ENCODE measurements at places on chromosomes 6 and 20.

DNA sequence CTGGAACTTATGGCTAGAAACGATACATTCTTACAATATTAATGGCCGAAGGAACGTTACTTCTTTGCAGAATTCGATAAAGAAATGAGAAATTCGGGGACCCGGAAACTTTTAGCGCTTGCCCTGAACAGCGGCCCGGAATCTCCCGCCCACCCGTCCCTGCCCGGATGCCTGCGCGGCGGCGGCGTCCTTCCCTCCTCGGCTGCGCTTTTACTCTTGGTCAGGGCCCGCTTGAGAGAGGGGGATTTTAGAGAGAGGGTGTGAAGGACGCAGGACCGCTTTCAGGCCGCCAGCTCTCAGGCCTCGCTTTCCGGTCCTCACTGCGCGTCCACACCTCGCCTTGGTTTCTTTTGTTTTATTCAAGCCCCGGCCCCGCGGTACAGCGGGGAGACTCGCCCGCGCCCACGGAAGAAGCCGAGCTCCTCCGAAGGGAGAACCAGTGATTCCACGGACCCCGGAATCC is 243.7 kb downstream of the ARID1B start:
- peak; percentile 51 for DNase-seq

DNA sequence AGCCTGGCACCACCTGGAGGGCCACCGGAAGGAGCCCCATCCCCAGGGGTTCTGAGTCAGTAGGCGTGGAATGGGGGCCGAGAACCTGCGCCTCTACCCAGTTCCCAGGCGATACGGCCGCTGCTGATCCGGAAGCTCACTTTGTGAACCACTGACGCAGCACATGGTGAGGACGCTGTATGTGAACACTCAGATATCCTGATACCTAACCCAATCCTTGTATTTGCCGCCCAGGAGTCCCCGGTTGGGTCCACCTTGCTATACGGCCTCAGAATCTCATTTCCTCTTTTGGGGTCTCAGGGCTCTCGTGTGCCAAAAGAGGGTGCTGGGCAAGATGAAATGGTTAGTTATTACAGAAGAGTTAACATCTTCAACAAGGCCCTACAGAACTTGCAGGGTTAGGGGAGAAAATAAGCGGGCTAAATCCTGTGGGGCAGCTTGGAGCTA is 604 bp upstream of the RAB5IF start:
- DNase-seq: peak; percentile 39

- no peak for DNase-seq
These were observed 188.2 kb downstream of the ERMARD start for GRCh38 chr6:169939554-169940164.

- no peak for DNase-seq
These were observed 8.5 kb downstream of the ZBP1 start for GRCh38 chr20:57611586-57612311.

DNA sequence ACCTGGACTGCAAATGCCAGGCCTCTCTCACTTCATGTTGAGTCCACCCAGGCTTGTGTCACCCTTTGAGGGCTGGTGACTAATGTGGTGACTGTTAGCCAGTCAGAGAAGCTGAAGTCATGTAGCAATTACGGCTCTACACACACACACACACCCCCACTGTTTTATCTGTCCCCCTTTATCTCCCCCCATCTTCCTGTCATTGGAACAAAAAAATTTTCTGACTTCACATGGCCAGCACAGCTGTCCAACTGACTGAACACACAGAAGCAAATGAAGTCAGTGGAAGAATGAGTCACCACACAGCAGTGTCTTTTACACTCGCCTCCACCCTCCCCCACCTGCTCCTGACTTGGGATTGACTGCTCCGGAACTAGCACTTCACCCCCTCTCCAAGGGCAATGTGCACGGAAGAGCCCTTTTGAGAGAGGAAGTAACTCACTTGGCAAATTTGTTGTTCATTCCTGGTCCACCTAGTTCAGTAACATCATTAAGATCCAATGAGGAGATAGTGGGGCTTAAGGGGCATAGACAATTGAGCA is 198.0 kb downstream of the RNF144B start:
- DNase-seq: no peak

DNA sequence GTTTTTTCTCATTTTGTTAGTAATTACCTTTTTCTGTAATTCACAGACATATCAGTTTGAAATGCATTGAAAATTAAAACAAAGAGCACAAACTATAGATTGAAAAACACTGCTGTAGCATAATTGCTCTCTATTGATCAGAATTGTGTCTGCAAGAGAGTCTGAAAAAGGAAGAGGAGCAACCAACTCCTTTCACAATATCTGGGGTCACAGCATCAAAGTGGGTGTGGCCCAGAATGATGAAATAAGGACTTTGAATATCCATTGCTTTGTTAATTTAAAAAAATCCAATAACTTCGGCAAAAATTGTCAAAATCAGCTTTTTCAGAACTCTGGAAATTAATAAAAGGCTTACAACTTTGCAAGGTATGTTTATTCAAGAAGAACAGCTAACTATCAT is 99.2 kb downstream of the MYLK4 start:
- DNase-seq: no peak

GRCh38 chr20:45629496-45630100 is at the start of gene WFDC10A:
Gene WFDC10A, plus strand, starts transcription at chr20:45629739. Its CDS starts 75 bp downstream, at chr20:45629814.
- DNase-seq: no peak

- no peak for DNase-seq
These were observed 61.2 kb upstream of the TRAF3IP2 start for GRCh38 chr6:111666847-111667246.

DNA sequence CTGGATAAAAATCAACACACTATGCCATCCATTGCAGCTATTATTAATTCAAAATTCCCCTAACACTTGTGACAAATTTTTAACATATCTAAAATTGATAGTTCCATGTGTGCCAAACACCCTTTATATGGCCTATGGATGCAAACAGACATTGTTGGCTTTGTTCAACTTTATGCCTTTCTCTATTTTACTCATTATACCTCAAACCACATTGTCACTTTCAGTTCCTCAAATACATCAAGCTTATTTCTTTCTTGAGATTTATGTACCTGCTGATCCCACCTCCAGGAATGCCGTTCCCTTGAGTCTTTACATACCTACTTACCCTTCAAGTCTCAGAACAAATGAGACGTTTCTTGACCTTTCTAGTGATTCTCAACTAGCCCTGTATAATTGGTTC is 193.5 kb upstream of the PLN start:
- DNase-seq: no peak

DNA sequence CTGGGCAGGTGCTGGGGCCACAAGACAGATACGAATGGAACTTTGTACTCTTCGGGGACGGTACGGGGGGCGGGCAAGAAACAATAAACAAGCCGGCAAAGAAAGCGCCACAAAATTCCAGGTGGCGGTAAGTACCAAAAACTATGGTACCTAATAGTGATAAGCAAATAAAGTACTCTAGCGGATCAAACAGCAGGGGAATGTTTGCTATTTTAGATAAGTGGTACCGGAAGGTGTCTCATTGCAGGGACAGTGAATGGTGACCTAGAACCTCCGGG is 15.1 kb upstream of the RIPK1 start:
- no peak for DNase-seq

- DNase-seq: no peak
These were observed 124.2 kb downstream of the LY86 start for GRCh38 chr6:6712449-6713403.

DNA sequence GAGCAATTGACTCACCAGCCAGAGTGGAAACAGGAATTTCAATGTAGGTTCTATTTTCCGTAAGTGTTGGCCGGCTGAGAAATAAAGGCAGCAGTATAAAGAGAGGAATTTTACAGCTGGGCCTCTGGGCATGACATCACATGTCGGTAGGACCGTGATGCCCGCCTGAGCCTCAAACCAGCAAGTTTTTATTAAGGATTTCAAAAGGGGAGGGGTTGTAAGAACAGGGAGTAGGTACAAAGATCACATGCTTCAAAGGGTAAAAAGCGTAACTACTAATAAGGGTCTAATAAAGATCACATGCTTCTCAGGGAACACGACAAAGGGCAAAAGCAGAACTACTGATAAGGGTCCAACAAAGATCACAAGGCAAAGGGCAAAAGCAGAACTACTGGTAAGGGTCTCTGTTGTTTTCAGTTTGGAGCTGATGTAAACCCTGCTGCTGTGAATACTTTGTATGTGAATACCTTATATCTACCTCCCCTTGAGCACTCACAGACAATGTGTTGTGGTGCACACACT is 9.0 kb upstream of the TULP4 start:
- no peak for DNase-seq

DNA sequence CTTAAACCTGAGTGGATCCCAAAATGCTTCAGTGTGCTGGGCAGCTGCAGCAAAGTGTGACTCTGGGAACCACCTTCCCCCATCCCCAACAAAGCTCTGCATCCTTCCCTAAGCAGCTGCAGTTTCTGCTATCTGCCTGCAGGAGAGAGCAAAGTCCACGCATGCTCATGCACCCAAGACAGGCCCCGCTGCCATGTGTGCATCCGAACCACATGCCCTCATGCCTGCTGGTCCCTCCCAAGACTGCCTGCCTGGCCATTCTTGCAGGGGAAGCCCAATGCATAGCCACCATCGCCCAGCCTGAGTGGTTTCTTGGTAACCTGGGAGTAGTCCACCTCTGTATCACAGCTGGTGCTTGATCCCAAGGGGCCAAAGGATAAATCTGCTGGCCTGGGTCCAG is 94.3 kb upstream of the OLIG3 start:
- no peak for DNase-seq

DNA sequence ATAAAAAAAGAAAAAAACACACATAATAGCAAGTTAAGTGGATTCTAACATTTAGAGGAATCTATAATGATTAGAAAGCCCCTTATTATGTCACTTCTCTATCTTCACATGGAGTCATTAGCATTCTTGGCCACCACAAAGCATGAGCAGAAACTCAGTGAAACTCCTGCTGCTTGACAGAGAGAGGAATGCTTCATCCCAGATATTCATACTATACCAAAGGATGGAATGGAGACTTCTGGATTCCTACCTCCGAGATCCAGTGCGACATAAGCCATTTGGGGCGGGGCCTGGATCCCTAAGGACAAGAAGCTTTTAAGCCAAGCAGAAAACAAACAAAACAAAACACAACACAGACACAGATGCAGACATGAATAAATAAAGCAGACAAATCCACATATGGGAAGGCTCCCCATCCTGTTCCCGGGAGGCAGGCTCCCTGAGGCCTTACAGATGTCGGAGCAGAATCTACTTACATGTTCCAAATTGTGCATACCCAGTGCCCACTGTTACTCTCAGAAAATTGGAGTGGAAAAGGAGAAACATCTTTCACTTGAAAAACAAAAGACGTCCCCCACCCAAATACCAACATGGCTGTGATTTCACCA is 727.3 kb downstream of the MAFB start:
- DNase-seq: no peak

DNA sequence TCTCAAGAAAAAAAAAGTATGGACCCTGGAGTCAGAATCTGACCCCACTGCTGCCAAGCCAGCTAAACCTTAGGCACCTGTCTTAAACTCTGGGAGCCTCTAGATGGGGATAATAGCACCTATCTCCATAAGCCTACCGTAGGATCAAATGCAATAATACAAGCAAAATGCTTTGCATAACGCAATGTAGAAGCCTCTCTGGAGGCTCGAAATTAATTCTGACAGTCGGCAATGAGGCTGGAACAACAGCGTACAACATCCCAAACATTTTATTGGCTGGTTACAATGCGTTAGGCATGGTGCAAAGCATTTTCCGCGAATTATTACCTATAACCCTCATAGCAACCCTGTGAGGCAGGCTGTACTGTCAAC is 521 bp downstream of the CDK5RAP1 start:
- no peak for DNase-seq

DNA sequence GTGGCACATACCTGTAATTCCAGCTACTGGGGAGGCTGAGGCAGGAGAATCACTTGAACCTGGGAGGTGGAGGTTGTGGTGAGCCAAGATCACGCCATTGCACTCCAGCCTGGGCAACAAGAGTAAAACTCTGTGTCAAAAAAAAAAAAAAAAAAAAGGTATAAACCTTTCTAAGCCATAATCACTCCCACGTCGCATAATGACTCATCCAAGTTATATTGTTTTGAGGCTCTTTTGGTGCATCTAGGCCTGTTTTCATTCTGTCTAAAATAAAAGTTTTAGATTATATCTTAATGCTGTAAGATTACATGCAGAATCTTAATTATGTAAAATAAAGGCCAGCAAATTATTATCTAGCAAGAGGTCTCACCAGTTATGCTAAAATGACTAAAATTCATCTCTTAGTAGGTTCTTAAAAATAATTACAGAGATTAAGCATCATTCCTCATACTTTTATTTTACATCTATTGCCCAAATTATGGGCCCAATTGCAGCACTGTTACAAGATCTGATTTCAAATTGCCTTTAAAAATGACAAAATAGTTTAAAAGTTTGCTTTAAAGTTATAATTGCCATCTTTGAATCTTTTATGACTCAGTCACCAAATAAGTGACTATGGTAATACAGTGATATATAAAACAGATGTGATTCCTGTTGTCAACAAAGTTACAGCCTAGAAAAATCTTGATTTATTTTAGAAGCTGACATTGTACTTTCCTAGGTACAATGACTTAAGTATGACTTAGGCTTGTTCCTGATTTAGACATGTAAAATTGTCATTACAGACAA is 10.4 kb upstream of the SUMO4 start:
- DNase-seq: no peak

DNA sequence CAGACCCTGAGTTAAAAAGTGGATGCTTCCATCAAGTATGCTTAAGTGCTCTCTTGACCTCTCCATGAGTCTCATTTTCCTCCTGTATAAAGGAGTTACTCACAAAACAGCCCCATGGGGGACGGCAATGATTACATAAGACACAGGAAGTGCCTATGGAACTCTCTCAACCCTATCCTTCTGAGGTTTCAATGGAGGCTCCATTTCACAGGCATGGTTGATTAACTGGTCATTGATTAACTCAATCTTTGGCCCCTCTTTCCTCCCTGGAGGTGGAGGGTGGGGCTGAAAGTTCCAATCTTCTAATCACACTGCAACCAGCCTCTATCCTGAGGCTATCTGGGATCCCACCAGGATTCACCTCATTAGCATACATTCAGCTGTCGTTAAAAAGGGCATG is 29.3 kb downstream of the CST8 start:
- no peak for DNase-seq

DNA sequence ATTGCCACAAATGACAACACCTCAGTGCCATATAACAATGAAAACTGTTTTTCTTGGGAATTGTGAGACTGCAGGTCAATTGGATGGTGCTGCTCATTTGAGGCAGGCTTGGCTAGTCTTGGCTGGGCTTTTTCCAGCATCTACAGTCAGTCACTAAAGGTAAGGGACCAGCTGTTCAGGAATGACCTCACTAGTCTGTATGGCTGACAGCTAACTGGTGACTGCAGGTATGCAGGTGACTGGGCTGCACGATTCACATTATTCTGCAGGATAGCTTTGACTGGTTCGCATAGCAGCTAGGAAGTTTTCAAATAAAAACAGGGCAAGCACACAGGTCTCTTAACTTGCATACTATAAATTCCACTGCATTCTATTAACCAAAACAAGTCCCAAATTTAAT is 22.1 kb upstream of the HMGCLL1 start:
- no peak for DNase-seq

GRCh38 chr6:12537389-12537788 is 179.2 kb upstream of the PHACTR1 start:
- no peak for DNase-seq

- DNase-seq: no peak
These were observed 2.8 kb downstream of the CST2 start for GRCh38 chr20:23823621-23824324.

GRCh38 chr6:16722630-16723029 is 38.6 kb downstream of the ATXN1 start:
- DNase-seq: no peak

All from T-helper 9 cell (primary cell).